Activated T-cell treated with anti-CD3 and anti-CD28 coated beads, Interleukin-2, amount 50 U/mL, for 48 hours (primary cell): ENCODE measurements at places on chromosomes 12 and 14.

DNA sequence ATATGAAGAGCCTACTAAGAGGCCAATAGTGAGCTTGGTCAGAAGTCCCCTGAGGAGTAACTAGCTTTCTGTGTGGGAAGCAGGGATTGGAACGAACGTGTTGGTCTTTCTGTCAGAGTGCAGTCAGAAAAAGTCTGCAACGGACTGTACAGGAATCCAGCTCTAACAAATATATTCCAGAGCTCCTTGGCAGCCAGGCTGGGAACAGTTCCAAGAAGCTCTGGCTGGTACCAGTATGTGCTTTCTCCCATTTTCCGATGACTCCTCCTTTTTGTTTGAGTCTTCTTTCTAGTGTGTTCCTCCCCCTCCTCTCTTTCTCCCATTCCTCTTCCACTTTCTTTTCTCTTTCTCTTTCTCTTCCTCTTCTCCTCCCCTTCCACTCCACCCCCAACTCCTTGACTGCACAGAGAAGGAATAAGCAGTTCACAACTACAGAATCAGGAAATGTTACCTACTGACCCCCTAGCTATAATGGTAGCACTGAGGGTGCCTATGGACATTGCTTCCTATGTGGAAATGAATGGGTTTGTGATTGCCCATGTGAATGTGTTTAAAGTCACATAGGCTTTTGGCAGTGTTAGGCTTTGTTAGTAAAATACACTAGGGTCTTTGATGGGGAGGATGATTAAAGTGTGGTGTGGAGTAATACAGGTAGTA is 59.9 kb downstream of the TTLL5 start:
- no peak for DNase-seq

DNA sequence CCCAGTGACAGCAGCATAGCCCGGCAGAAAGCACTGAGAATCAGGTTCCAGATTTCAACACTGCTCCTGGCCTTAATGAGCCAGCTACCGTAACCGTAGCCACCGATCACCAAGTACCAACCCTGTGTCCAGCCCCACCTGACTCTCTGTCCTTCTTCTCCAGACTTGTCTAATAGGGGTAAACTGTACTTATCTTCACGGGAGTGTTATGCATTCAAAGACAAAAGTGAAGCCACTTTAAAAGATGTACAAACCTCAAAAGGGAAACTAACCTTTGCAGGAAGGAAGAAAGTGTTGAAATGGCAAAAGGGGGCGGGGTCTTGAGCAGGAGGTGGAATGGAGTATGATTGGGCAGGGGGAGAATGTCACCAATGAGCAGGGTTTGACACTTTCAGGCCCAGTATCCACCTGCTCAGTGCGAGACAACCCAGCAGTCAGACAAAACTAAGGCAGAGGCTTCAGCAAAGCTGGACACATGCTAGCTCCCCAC is 226.1 kb downstream of the CHST11 start:
- peak; percentile 81 for DNase-seq

GRCh38 chr14:82224610-82225009 is 691.0 kb upstream of the SEL1L start:
- no peak for DNase-seq

DNA sequence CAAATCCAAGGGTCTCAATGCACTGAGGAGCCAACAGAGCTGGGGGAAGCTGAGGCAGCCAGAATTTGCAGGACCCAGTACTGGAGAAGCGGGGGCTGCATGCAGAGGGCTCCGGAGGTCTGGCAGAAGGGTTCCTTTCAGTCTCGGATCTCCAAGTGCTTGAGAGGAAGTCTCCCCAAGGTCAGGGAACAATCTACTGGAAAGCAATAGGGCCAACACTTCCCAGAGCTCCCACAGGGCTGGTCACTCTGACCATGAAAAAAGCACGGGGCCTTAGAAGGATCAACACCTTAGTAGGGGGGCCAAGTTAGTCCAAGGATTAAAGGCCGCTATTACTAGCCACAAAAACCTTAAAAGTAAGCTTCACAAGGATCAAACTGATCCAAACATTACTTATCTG is 31.7 kb downstream of the SPPL3 start:
- no peak for DNase-seq

- DNase-seq: no peak
These were observed 21.3 kb downstream of the WSCD2 start for GRCh38 chr12:108150436-108150835.

GRCh38 chr14:91094772-91095171 is 19.1 kb upstream of the DGLUCY start:
- DNase-seq: no peak

DNA sequence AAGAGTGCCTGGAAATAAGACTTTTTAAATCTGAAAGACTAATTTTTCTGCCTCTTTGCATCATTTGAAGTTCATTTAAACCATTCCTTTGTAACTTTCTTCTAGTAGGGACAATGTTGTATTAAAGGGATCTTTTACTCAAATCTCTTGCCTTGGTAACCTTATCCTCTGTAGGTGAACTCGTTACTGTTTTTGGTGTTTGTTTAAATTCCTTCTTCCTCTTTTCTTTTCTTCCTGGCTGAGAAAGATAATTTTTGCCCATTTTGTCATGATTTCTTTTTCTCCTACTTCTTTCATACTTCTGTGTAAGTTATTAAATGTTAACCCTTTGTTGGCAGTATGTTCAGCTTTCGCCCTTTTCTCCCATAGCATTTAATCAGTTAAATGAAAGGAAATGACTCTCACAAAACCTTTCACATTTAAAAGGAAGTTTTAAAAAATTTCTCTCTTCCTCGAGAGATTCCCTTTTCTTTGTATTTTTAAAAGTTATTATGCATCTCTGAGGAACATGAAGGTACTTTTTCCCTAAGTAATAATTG is 10.3 kb downstream of the VEZT start:
- DNase-seq: no peak

DNA sequence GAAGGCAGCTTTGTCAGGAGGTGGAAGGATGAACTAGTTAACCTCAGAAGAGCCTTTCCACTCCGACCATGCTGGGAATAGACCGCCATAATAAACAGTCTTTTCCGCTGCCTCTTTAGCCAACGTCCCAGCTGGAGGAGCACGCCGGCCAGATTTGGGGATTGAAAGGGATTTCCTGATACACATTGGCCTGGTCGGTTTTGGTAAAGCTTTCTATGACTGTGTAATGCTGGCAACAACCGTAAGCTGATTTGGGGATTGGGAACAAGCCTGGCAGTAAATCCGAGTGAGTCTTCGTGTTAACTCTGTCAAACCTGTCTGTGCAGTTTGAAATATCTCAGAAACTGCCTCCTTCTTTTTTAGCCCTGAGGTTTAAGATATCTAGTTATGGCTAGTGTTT is 87.0 kb downstream of the DAD1 start:
- DNase-seq: no peak

GRCh38 chr12:55702861-55703260 is 4.8 kb downstream of the ITGA7 start:
- no peak for DNase-seq

DNA sequence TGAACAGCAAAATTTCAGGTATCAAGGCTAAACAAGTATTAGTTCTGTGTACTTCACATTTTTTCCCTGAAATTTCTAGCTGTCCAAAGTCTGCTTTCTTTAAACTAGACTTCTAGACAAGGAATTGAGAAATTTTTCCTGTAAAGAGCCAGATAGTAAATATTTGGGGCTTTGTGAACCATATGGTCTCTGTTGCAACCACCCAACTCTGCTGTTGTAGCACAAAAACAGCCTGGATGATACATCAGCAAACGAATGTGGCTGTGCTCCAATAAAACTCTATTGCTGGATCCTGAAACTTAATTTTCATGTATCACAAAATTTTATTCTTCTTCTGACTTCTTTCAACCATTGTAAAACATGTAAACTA is 96.0 kb upstream of the SLC38A4 start:
- no peak for DNase-seq

DNA sequence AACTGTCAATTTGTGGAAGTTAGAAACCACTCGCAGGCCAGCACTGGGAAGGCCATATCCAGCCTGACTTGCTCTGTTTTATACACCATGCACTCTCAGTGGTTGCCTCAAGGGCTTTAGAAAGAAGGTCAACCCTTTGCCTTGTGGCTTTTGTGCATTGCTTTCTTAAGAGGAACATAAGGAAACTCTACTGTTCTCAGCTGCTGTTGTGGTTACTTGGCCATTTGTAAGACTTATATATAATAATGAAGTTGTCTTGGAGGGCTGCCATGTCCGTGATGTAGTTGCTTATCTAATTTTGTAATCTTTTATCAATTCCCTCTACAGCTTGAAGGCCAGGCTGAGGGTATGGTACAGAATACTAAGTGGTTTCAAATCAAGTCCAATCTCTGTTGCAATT is 637.8 kb downstream of the DIO2 start:
- no peak for DNase-seq

GRCh38 chr12:106387848-106388377 is 30.4 kb downstream of the POLR3B start:
- DNase-seq: no peak

GRCh38 chr14:58814466-58814865 is 176.7 kb downstream of the DACT1 start:
- DNase-seq: no peak

DNA sequence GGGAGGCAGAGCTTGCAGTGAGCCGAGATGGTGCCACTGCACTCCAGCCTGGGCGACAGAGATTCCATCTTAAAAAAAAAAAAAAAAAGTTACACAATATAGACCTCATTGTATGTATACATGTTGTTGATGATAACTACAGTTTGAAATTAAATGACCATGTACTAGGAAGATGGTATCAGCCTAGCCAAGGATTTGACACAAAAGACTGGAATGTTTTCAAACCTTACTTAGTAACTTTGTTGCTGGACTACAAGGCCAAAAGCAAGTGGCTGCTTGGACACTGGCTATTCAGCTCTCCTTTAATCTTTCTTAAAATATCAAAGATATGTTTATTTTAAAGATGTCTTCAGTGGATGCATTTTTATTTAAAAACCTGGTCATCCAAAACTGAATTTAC is 18.9 kb upstream of the NUDT4 start:
- no peak for DNase-seq

- no peak for DNase-seq
These were observed 65.8 kb downstream of the ITPK1 start for GRCh38 chr14:93049867-93050331.

DNA sequence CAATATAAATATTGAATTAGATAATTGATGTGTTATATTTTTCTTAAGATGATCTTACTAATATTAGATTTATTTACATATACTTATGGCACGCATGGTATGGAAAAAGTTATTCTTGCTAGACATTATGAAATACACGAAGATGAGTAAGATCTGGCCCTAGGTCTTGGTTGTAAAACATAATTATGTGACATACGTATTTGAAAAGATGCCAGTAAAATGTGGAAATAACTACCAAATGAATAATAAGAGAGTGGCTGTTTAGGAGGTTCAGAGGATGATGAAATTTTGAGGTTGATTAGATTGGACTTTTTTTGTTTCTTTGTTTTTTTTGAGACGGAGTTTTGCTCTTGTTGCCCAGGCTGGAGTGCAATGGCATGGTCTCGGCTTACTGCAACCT is 41.3 kb downstream of the FANCM start:
- no peak for DNase-seq

GRCh38 chr14:71541271-71541670 is 391.0 kb upstream of the RGS6 start:
- no peak for DNase-seq

- no peak for DNase-seq
These were observed 73.2 kb downstream of the KIF21A start for GRCh38 chr12:39369756-39370155.

- no peak for DNase-seq
These were observed 64.8 kb downstream of the CCDC60 start for GRCh38 chr12:119399301-119399700.
